ENCODE measurements at places on chromosomes 12 and 14.

DNA sequence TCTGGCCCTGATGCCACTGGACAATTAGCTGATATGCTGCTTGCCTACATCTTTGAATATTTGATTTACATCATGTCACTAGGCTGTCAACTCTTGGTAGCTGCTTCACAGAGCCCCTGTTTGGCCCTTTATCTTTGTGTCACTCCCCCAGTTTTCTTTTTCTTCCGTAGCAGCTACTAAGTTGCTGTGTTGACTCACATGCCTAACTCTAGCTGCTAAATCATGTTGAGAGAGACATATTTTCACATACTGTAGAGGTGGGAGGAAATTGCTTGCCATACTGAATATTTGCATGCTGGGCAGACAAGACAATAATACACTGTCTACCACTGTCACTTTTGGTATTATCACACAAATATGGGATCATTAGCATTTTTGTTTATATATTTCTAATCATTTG is 147.1 kb upstream of the NOVA1 start:
- DNase-seq = no peak

DNA sequence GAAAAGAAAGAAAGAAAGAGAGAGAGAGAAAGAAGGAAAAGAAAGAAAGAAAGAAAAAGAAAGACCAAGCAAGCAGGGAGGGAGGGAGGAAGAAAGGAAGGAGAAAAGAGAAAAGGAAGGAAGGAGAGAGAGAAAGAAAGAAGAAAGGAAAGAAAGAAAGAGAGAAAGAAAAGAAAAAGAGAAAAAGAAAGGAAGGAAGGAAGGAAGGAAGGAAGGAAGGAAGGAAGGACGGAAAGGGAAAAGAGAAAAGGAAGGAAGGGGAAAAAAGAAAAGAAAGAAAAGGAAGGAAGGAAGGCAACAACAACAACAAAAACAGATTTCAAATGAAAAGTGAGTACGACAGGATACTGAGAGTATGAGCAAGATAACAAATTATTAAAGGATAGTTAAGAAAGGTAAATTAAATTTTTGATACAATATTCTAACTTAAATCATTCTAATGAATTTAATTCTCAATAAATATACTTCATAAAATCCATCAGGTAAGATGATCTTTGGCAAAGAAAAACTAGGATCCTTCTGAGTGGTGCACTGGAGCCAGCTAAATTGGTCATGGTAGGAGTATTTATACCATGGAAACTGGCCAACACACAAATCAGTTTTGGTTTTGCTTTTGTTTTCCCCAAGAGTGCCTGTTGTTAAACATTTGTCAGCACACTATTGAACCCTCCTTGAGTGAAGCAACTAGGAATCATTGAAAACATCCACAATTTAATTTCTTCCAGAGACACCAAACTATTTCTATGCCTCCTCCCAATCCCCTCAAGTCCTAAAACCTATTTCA is 56.1 kb upstream of the DYRK2 start:
- no peak for DNase-seq

DNA sequence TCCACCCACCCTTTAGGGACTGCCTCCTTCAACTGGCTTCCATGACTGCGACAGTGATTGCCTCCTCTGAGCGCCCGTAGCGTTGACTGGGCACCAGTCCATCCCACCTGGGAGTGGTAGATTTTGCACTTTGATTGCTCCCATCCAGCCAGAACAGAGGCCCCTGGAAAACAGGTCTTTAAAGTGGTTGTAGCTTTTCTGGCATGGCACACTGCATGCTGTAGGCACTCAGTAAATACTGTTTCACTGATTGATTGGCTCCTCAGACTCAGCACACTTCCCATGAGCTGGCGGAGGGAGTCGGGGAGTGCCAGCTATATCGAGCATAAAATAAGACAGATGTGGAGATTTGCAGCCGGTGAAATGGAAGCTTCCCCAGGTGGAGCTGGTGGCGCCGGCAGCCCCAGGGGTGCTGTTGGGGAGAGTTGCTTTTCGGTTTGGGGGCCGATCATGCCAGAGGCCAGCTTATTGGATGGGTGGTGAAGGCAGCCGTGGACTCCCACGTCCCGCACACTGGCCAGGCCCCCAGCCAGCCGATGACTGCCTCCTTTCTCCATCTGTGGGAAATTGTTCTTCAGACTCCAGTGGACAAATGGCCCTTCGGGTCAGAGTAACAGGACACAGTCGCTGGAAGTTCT is 200.2 kb downstream of the TSPAN9 start:
- no peak for DNase-seq

DNA sequence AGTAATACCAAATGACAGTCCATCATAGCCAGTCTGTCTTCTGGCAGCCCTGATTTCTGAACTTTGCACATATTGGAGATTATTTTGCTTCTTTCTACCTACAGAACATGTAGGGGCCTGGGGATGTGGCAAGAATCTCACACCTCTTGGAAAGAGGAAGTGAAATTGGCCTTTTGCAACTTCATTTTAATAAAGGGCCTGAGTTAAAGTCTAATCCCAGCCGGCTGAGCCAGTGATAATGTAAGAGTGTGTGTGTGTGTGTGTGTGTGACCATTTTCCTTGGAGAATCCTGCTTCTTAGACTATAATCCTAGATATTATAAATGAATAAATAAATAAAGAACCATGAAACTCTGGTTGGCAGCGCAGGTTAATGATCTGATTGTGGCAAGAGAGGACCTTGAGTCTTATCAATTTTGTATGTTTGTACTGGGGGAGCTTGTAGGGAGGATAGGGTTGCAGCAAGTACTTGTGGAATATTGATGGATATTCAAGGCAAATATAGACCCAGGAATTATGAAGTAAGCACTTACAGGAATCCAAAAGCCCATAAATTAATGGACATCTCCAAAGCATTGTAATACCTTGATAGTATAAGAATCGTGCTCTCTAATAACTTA is 233.2 kb upstream of the AMIGO2 start:
- no peak for DNase-seq
